ENCODE measurements at places on chromosomes 7 and 10. TPM values are rescaled to one million over a fixed set of nuclear protein-coding genes. Genes with fewer than 3 reads are reported as not detected.
A peak's percentile ranks its signal among the peaks of the same experiment; 100 is the strongest.

DNA sequence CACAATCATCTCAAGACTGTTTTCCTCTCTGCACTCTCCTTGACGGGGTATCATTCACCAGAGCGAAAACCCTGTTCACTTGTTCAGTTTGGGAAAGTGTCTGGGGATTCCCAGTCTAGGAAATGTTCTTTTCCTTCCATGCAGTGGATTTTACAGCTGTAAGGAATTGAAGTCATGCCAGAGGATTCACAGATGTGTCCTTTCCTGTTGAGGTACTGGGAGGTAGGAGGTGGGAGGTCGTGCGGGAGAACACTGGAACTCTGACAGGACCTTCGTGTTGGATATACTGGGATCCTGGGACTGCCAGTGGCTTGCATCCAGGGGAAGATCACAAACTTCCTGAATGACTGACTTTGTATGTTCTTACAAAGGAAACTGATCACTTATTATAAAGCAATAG, 185.5 kb downstream of the BMPER start:
- no peaks in the 10 kb centered on the region for H3K27me3 ChIP-seq
- no peak overlapping the region for H3K4me3 ChIP-seq
- no peak overlapping the region for H3K27ac ChIP-seq

DNA sequence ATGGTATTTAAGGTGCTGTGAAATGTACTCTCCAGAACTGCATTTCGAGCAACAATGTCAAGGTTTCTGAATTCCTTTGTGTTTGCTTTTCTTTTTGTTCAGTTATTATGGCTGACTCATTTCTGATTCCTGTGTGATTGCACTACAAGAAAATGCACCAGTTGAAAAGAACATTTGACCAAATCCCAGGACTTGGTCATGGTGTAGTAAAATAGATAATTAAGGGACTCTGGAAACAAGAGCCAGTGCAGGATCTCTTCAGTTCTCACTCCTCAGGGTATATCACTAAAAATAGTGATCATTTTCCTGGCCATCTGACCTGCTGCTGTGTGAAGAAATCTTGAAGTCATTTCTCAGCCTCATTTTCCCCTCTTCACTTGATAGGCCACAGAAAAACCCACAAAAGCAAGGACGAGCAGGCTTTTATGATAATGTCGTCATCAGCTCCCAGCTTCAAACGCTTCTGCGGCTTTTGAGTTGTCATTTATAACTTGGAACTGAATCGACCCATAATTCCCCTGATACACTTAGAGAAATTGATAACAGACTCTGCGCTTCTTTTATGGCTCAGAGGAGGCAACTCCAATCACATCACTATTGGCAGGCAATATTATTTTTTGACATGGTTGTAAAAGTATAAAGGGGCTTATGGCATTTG, 274.7 kb downstream of the HDAC9 start:
- DNase-seq: no peak
- no peaks in the 10 kb centered on the region for H3K27me3 ChIP-seq

DNA sequence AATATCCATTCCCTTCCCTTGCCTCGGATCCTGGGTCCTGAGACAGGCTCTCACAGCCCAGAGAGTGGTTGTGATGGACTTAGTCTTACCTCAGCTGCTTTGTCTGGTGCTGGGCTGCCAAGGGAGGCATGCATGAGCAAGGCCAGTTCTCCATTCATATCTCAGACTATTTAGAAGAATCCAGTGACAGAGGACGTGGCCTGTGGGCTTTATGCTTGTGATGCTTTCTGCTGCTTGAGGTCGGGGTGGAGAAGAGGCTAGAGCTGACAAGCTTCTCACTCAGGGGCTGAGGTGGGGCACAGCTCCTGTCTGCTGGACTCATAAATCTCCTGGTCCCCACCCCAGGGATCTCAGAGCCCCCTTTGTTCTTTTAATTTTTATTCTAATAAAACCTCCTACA, 66.8 kb downstream of the DNAJC12 start:
- H3K4me3 ChIP-seq: peak overlapping the region; percentile 48
- DNase-seq: peak; percentile 72
- peak overlapping the region; percentile 94 for H3K27ac ChIP-seq

The ASAH2 gene
- 4.9 TPM for total RNA-seq

- H3K4me1 ChIP-seq: no peaks in the 10 kb centered on the region
- H3K27ac ChIP-seq: no peak overlapping the region
- H3K4me3 ChIP-seq: no peak overlapping the region
- H3K36me3 ChIP-seq: no peaks in the 10 kb centered on the region
- DNase-seq: no peak
These were observed 12.0 kb upstream of the BTBD16 start for GRCh38 chr10:122259075-122259466.

The MEST gene
- 3.2 TPM for total RNA-seq

- H3K4me3 ChIP-seq: no peak overlapping the region
- DNase-seq: peak; percentile 29
- H3K27ac ChIP-seq: no peak overlapping the region
- no peaks in the 10 kb centered on the region for H3K27me3 ChIP-seq
- no peaks in the 10 kb centered on the region for H3K36me3 ChIP-seq
These were observed 65.3 kb upstream of the CAMK2B start for GRCh38 chr7:44390701-44391100.

DNA sequence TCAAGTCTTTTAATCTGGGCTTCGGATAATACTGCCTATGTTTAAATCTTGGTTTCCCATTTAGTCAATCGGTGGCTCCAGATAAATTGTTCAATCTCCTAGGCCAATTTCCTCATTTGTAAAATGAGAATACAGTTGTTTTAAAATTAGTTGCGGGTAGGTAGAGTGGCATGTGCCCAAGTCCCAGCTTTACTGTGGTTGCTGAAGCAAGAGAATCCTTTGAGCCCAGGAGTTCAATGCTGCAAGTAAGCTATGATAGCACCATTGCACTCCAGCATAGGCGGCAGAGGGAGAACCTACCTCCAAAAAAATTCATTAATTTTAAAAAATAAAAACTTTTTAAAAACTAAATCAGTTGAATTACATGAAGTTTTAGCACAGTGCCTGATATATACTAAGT, 7.3 kb downstream of the RNF216 start:
- H3K36me3 ChIP-seq: peaks cover 14% of the 10 kb centered on the region
- peak overlapping the region; percentile 15 for H3K27ac ChIP-seq
- no peak for DNase-seq
- H3K4me1 ChIP-seq: peaks cover 50% of the 10 kb centered on the region
- H3K4me3 ChIP-seq: no peak overlapping the region

DNA sequence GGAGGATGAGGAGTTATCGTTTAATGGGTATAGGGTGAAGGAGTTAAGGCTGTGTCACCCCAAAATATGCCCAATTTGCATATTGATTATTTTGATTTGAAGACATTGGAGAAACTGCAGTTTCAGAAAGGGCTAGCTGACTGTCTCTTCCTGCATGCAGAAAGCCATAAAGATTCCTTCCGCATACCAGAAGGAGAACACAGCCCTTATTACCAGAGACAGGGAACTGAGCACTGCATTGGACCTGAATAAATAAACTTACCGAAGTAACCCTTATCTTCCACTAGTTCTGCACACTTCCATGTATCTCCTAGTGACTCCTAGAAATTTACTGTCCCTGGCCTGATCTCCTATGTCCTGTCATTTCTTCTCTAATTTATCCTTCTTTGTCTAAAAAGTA, 821.9 kb upstream of the AUTS2 start:
- no peaks in the 10 kb centered on the region for H3K27me3 ChIP-seq
- H3K36me3 ChIP-seq: no peaks in the 10 kb centered on the region
- DNase-seq: no peak
- H3K4me1 ChIP-seq: no peaks in the 10 kb centered on the region
- no peak overlapping the region for H3K27ac ChIP-seq
- H3K4me3 ChIP-seq: no peak overlapping the region

DNA sequence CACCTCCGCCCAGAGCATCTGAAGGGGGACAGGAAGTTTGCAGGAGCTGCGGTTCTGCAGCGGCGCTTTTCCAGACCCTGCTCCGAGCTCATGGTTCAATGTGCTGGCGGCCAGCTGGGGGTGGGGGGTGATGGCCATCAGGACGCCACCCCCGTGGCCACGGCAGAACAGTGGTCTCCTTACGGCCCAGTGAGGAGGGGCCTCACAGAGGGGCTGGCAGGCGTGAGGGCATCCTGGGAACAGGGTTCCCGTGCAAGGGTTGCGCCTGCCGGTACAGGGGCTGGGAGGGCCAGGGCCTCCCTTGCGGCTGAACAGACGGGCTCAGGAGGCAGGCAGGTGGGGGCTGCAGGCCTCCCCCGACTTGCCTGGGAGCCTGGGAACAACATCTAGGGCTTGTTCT, 39.0 kb upstream of the GNA12 start:
- H3K4me3 ChIP-seq: no peak overlapping the region
- H3K27me3 ChIP-seq: peaks cover 7% of the 10 kb centered on the region
- no peaks in the 10 kb centered on the region for H3K36me3 ChIP-seq
- H3K4me1 ChIP-seq: peaks cover 23% of the 10 kb centered on the region
- H3K27ac ChIP-seq: no peak overlapping the region
- no peak for DNase-seq

Data from activated CD8-positive, alpha-beta memory T cell treated with anti-CD3 and anti-CD28 coated beads, Interleukin-2, amount 10 ng/mL, durations not matched to agents 7 days and 5 days (primary cell).